Progenitor cell of endocrine pancreas (in vitro differentiated cells): ENCODE measurements at places on chromosomes 3 and 15. TPM values are rescaled to one million over a fixed set of nuclear protein-coding genes. Genes with fewer than 3 reads are reported as not detected.

IQCH gene
- total RNA-seq: 5.2 TPM in 2 replicates

- H3K4me3 ChIP-seq: peak within 1 kb of the TSS; percentile 92
- peaks cover 9% of the 10 kb centered on the region for H3K36me3 ChIP-seq
- H3K4me1 ChIP-seq: peaks cover 17% of the 10 kb centered on the region
- peak within 1 kb of the TSS; percentile 100 for H3K27ac ChIP-seq
Observed at GRCh38 chr3:142595951-142596725, at the start of gene PLS1. TSS of gene PLS1 (plus strand) at chr3:142596393. CDS start at chr3:142664238, 67,845 bp downstream.

GRCh38 chr3:183134844-183135243, 27.7 kb downstream of the LAMP3 start:
- H3K36me3 ChIP-seq: peaks cover 2% of the 10 kb centered on the region
- no peak overlapping the region for H3K4me3 ChIP-seq
- DNase-seq: no peak
- H3K27me3 ChIP-seq: peaks cover 36% of the 10 kb centered on the region
- no peaks in the 10 kb centered on the region for H3K4me1 ChIP-seq
- no peak overlapping the region for H3K27ac ChIP-seq

DNA sequence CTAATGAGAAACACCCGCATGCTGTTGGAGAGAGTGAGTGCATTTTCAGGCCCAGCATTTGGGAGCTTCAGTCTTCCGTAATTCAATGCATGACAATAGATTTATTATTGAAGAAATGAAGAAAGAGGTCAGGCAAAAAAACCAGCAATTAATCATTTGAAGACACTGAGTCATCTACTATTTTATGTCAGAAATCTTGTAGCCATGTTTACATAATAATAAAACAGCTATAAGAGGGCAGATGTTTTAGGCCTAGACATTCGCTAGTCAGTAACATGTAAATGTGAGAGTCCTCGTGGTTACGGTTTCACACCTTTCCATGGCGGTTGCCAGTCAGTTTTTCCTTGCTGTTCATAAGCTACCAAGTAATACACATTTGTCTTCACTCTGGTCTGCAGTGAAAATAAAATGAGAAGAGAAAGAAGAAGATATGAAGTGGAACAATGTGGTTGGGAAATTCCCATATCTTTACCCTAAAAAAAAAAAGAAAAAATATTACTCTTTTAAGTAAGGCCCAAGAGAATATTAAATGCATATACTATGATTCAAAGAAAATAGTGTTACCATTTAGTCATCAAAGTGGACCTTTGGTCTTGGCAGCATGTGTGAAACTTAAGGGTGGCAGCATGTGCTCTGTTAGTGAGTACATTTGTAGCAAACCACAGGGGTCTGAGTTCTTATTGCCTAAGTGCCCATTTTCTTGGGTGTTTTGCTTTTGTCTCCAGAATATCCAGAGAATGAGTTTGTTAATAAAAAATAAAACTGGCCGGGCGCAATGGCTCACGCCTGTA, 140.5 kb upstream of the TBL1XR1 start:
- peaks cover 8% of the 10 kb centered on the region for H3K4me1 ChIP-seq
- H3K27ac ChIP-seq: no peak overlapping the region
- no peaks in the 10 kb centered on the region for H3K36me3 ChIP-seq
- H3K4me3 ChIP-seq: no peak overlapping the region
- no peaks in the 10 kb centered on the region for H3K27me3 ChIP-seq
- DNase-seq: no peak

KBTBD8 gene
- 5.8 and 6.1 TPM in 2 replicates for total RNA-seq

- H3K4me3 ChIP-seq: no peak overlapping the region
- DNase-seq: no peak
Observed at GRCh38 chr15:81747482-81747881, 298.3 kb downstream of the MEX3B start.

- no peaks in the 10 kb centered on the region for H3K27me3 ChIP-seq
- no peaks in the 10 kb centered on the region for H3K36me3 ChIP-seq
- peaks cover 10% of the 10 kb centered on the region for H3K4me1 ChIP-seq
- no peak for DNase-seq
- H3K27ac ChIP-seq: no peak overlapping the region
Observed at GRCh38 chr3:106688464-106688863, 688.8 kb upstream of the CCDC54 start.

GRCh38 chr3:175326041-175326440, 466.9 kb downstream of the NAALADL2 start:
- no peak for DNase-seq
- H3K36me3 ChIP-seq: no peaks in the 10 kb centered on the region
- H3K27me3 ChIP-seq: no peaks in the 10 kb centered on the region
- no peak overlapping the region for H3K27ac ChIP-seq
- no peaks in the 10 kb centered on the region for H3K4me1 ChIP-seq

IL16 gene
- total RNA-seq: 0.16 and 0.38 TPM in 2 replicates

PYGO1 gene
- total RNA-seq: 19.9 and 21.8 TPM in 2 replicates

DNA sequence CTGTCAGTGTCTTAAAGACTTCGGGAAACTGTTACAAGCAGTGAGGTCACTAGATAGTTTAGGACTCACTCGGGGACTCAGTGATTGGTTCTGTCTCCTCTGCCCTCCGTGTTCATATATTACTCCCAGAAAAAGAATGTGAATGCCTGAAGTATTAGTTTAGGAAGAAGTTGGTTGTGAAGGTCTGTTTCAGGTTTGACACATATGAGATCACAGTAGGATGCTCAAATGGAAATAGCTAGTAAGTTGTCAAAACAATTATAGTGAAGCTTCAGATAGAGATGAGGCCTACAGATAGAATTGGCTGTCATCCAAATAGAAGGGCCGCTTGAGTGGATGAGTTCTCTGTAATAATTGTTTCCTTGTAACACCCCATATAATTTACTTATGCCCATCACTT, 172.6 kb downstream of the PLCL2 start:
- no peak overlapping the region for H3K27ac ChIP-seq
- no peak overlapping the region for H3K4me3 ChIP-seq
- H3K36me3 ChIP-seq: no peaks in the 10 kb centered on the region

MORC1 gene
- not detected in 2 replicates for total RNA-seq

DNA sequence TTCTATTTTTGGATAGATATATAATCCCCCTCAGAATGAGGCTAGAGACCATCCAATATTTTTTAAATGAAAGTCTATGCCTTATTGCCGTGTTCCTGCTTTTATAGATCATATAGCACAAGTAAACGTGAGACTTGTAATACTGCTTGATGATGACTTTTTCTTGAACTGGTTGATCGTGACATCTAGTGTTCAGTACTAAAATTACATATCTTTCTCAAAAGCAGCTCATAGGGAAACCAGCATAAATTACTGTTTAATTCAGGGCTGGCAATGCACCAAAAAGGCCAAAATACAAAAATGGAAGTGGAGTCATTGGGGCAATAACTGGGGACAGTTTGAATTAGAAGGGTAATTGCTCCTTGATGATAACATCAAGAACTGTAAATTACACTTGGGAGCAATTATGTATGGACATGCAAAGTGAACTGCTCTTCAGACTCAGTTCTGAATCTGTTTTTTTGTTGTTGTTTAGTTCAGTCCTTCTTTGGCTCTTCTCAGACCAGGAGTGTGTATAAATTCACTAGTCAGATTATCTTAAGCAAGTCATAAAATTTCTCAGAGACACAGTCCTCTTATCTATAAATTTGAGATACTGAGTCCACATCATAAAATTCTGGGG, 325.3 kb downstream of the THSD4 start:
- no peaks in the 10 kb centered on the region for H3K4me1 ChIP-seq
- no peak overlapping the region for H3K4me3 ChIP-seq
- DNase-seq: no peak
- H3K27ac ChIP-seq: no peak overlapping the region
- peaks cover 43% of the 10 kb centered on the region for H3K27me3 ChIP-seq

GRCh38 chr3:106232956-106233355, 364.1 kb upstream of the CBLB start:
- no peak overlapping the region for H3K4me3 ChIP-seq
- no peak overlapping the region for H3K27ac ChIP-seq
- H3K4me1 ChIP-seq: no peaks in the 10 kb centered on the region
- no peaks in the 10 kb centered on the region for H3K36me3 ChIP-seq

- no peaks in the 10 kb centered on the region for H3K36me3 ChIP-seq
- DNase-seq: no peak
- H3K27ac ChIP-seq: no peak overlapping the region
- no peak overlapping the region for H3K4me3 ChIP-seq
Observed at GRCh38 chr3:118548434-118548833, 486.2 kb downstream of the IGSF11 start.
